Ovary (tissue), 10 donors: ENCODE measurements at places on chromosomes 11 and 22. TPM values are rescaled to one million over a fixed set of nuclear protein-coding genes. Genes with fewer than 3 reads are reported as not detected.
A peak's percentile ranks its signal among the peaks of the same experiment; 100 is the strongest.

SLC5A4 gene
- 1.2 TPM for polyA plus RNA-seq

SH3BP1 gene
- polyA plus RNA-seq: 4.5 TPM

CAPN5 gene
- polyA plus RNA-seq: 13.2 TPM

DNA sequence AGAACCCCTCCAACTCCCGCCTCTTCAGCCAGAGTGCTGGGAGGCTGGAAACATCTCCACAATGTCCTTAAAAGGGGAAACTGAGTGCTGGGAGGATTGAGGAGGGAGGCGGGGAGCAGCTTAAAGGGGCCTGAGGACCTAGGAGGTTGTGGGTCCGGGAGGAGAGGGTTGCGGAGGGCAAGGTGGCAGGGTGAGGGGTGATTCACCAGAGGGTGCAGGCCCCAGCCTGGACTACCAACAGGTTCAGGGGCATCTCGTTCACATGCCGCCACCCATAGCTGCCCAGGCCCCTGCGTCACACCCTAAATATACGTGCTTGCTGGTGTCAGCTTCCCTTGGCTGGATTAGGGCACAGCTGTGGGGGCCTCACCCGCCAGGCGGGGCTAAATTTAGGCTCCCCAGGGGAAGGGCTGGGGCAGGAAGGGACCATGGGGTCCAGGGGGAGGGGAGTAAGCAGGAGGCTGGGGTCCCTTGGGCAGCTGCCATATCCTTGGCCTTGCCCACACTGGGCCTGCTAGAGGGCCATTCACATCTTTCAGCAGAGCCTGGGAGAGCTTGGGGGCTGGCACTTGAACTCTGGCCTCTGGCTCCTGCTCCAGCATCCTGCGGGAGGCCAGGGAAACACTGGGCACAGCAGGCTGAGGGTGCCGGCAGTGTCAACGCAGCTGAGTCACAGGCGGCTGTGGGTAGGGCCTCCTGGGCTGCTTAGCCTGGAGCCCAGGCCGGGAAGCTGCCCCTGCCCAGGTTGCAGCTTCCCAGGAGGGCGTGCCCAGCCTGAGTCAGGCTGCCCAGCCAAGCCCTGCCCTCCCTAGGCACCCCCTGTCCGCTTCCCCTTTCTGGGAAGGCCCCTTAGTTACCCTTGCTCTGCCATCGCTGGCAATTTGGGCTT lies 1.3 kb downstream of the EHBP1L1 start:
- DNase-seq: peak; percentile 59

DNA sequence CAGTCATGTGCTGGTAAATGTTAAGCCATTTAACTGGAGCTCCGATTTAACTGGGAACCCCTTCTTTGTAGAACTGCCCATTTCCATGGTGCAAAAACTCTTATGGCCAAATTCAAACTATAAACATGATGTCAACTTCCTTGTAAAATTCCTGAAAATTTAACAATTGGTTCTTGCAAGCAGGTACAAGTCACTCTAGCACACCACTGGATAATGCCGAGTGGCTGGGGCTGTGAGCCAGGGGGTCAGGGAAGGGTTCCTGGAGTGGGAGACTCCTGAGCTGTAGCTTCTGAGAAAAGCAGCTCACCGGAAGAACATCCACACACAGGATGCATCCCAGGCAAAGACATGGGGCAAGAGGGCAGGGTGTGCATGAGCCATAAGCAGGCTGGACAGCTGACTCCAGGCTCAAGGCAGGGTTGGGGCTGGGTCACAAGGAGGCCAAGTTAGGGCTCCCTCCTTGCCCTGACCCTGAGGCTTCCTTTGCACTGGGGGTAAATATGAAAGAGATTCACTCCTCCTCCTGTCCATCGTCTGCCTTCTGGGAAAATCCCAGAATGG lies 18.2 kb downstream of the P2RY2 start:
- DNase-seq: peak; percentile 30

DNA sequence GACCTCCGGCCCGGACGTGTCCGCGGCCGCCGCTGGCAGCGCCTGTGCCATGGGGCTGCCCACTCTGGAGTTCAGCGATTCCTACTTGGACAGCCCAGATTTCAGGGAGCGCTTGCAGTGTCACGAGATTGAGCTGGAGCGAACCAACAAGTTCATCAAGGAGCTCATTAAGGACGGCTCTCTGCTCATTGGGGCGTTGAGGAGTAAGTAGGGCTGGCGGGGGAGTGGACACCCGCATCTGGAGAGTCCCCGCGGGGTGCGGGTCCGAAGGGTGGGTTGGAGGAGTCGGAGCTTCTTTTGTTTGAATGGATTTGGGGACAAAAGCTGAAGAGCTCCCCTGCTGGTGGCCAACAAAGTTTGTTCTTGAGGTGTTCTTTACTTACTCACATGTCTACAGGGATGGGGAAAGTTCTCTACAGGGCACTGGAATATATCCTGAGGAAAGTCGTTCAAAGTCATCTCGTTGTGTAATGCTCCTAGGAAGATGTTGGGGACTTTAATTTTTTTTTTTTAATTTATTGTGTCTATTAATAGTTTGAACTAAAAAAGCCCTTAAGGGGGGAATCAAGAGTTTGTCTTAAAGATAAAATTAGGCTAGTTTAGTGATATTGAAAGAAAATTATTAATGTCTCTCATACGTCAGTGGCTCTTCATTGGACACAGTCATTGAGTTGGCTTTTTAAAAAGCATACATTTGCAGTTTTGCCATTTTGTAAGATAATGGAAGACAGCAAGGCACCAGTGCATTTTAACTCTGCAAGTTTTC lies 725 bp downstream of the ARHGAP42 start:
- peak; percentile 58 for DNase-seq

DNA sequence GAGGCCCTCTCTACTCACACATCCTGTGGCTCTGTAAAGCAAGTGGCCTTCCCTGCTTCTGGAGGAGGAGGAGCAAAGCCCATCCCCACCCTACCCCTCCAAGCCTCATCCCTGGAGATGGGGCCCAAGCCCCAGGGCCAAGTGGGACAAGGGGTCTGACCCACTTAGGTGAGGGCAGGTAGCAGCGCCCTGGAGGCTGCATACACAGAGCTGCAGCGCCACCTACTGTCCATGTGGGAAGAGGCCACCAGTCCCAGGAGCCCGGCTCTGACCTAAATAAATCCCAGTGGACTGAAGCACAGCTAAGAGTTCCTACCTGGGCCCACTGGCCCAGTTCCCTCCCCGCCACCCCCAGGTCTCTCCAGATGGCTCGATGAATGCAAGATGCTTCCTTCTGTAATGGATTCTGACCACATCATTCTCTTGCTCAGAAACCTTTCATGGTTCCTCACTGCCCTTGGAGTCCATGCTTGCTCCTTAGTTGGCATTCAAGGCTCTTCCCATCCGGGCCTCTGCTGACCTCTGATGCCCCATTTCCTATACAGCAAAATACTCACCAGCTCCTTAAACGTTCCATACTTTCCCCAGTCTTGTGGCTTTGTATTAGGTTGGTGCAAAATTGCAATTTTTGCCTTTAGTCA lies 62.1 kb downstream of the THAP12 start:
- peak; percentile 85 for DNase-seq
